ENCODE measurements at places on chromosomes 7 and 10. TPM values are rescaled to one million over a fixed set of nuclear protein-coding genes. Genes with fewer than 3 reads are reported as not detected.
A peak's percentile ranks its signal among the peaks of the same experiment; 100 is the strongest.

DNA sequence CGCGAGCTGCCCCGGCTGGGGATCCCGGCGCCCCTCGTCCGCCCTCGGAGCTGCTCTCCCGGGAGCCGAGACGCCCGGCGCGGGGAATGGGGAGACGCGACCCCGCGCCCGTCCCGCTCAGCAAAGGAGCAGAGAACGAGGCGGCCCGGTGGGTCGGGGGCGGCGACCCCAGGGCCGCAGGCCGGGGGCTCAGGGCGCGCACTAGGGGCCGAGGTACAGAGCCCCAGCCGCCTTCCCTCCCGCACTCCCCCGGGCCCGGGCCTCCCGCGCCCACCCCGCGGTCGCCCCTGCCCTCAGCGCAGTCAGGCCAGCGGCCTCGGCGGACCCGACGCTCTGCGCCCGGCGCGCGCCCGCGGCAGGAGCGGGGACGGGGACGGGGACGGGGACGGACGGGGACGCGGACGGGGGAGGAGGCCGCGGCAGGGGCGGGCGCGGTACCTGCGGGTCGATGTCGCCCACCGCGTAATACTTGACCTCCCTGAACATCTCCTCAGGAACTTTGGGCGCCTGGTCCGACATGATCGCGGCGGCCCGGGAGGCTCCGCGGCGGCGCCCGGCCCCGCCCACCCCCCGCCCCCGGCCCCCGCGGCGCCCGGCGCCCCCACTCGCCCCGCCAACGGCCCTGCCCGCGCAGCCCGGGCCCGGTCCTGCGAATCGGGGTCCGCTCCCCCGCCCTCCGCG lies 373 bp downstream of the PAXIP1 start:
- DNase-seq = no peak

- no peak for DNase-seq
Measured at GRCh38 chr10:123807444-123808035, 84.1 kb downstream of the CPXM2 start.

GRCh38 chr7:122913608-122914007 lies 27.3 kb upstream of the CADPS2 start:
- DNase-seq = no peak

RBP3 gene
- not detected for total RNA-seq

- no peak for DNase-seq
Measured at GRCh38 chr10:70374775-70375614, 7.4 kb downstream of the LRRC20 start.

GRCh38 chr10:34444223-34445183 lies 370.6 kb downstream of the PARD3 start:
- no peak for DNase-seq

DNA sequence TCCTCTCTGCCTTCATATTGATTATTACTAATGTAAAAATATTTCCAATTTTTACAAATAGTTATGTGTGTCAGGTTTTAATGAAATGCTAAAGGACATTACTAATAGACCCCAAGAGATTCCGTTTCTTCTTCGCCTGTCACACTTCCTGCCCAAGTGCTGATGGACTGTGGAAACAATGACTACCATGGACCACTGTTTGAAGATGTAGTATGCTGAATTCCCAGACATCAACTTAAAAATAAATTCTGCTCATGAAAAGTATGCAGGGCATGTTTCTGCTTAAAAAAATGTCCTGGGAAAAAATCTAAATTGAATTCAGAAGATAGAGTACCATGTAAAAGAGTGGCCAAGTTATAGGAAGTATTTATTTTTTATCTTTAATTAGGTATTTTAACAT lies 52.1 kb downstream of the ST7 start:
- no peak for DNase-seq

DNA sequence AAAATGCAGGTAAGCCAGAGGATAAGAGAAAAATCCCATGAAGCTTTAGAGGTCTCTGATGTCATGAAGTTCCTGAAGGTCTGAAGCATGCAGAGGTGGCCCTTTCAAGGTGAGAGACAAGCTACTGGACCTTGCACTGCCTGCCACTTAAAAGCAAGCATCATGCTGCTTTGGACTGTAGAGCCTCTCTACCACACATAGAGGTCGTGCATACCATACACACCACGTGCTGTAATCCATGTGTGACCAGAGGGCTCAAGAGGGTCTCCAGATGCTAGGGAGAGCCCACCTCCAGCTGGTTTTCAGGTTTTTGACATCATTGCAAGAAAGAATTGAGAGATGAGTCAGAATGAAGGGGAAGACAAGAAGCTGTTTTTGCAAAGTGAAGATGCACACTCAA lies 436.4 kb downstream of the TCERG1L start:
- DNase-seq = peak; percentile 54

CAV1 gene
- total RNA-seq = 311 TPM

DNA sequence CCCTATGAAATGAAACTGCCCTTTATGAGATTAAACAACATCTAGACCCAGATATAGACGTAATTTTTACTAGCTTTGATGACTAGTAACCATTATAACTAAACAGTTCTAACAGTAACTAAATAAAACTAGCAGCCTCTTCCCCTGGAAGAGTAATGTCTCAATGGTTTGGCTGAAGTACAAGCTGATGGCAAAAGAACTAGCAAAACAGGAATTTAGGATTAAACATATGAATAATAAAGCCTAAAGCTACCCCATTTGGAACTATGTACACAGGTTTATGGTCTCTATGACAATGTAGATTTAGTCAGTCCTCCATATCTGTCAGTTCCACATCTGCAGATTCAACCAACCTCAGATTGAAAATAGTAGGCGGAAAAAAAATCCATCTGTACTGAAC lies 6.4 kb downstream of the DPY19L1 start:
- no peak for DNase-seq

DNA sequence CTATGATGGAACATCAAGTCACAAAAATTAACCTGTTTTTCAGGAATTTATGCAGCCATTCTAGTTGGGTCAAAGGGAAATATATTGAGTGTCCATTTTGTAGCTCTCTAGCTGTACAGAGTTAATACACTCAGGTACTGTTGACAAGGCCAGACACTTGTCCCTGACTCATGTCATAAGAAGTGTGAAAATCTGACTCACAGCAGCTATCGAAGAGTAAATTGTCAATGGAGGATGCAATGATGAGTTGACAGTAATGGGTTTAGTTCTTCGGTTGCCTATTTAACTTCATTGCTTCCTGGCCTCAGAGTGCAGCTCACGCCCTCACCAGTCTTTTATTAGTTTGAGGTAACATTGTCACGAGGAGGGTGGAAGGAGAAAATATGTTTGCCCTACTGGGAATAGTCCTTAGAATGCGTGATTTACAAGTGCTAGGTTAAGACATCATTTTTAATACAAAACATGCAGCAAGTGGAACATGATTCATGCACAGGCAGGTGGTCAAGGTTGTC lies 255.1 kb downstream of the XPNPEP1 start:
- no peak for DNase-seq

- DNase-seq = no peak
Measured at GRCh38 chr10:11115337-11115736, 97.7 kb downstream of the CELF2 start.

DNA sequence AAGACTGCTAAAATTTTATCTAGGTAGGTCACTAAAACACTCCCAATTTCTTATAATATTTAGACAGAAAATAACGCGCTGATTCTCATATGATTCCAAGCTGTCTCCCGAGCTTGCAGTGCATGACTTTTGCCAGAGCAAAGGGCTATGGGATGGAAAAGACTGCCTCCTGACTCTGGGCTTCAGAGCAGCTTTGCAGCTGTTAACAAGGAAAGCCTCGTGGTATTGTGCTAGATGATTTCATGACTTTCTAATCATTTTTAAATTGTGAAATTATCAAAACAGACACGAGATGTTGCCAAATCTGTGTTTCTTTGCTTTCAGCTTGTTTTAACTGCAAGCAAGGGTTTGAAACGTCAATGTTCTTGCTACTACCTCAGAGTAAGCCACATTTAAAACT lies 238.3 kb downstream of the AGMO start:
- DNase-seq = no peak

- DNase-seq = no peak
Measured at GRCh38 chr7:50641442-50642405, 76.5 kb upstream of the DDC start.

OR2A7 gene
- total RNA-seq = not detected

- no peak for DNase-seq
Measured at GRCh38 chr7:9507290-9507689, 1073.9 kb downstream of the NXPH1 start.

- DNase-seq = no peak
Measured at GRCh38 chr10:24152270-24152669, 56.7 kb upstream of the KIAA1217 start.

DNA sequence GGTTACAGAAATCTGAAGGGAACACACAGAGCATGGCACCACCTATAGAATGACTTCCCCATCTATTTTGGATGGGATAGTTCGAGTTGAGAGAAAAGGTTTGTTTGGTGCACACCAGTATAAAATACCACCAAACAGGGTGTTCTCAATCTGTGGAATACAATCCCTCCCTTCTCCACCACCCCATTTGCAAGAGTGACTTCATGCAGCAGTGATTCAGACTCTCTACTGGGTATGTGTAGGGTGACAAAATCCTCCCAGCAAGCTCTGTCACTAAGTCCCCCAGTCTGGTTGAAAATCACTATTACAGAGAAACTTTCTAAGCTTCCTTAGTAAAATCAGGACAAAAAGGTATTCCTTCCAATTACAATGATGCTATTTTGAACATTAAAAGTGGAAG lies 69.0 kb downstream of the ANK3 start:
- DNase-seq = no peak

Data from cardiac septum (tissue), 1 donor.